ENCODE measurements at places on chromosomes 4 and X.

GRCh38 chr4:119671205-119671604 lies 42.6 kb upstream of the PDE5A start:
- DNase-seq = no peak

DNA sequence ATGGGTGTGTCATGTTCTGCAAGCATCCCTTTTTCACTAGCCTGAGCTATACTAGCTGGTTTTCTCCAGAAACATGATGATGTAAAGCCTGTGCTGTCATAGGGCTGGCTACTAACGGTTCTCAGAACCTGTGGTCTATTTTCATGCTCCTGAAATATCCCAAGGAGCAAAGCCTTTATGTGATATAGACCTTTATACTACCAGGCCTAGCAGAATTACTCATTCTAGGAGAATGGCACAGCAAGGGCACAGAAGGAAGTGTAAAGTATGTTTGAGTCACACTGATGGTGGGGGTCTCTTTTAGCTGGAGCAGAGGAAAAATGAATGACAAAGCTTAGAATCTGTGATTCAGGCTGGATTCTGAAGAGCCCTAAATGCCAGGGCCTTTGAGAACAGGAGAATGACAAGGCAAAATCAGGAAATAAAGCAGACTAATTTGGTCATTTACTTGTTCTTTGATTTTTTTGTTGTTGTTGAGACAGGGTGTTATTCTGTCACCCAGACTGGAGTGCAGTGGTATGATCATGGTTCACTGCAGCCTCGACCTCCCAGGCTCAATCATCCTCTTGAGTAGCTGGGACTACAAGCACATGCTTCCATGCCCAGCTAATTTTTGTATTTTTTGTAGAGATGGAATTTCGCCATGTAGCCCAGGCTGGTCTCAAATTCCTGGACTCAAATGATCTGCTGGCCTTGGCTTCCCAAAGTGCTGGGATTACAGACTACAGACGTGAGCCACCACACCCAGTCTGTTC lies 11.8 kb downstream of the TCEAL1 start:
- no peak for DNase-seq

DNA sequence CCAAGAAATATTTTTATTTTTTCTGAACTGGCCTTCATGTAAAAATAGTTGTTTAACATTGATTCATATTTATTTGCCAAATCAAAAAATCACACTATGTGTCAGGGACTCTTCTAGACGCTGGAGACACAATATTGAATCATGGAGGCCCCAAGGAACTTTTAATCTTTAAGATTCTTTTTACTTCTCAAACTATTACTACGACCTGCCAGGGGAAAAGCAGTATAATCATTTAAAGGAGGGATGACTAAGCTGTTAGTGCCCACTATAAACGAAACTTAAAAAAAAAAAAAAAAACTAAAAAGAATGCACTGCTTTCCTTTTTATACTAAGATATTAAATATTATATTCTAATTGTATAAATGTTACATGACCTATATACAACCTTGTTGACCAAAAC lies 84.7 kb downstream of the PPA2 start:
- no peak for DNase-seq

GRCh38 chr4:123581802-123582201 lies 185.2 kb downstream of the SPRY1 start:
- DNase-seq = no peak

DNA sequence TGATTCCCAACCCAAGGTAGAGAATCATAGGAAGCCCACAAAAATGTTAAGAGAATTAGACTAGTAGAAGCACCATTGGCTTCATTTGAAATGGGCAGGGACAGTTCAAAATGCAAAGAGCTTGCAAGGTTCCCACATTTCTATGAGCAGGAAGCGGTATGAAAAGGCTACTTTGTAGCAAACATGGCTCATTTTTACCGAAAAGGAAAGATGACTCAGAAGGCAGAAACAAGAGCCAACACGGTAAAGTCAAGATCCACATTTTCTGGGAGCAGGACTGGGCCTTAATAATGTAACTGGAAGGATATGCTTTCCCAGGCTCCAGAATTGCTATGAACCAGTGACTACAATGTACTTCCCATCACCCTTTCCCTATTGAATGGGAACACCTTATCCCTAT lies 89.5 kb downstream of the GLRA3 start:
- DNase-seq = no peak

GRCh38 chr4:26135331-26135730 lies 185.5 kb upstream of the RBPJ start:
- DNase-seq = no peak

GRCh38 chrX:6225288-6225910 lies 3.3 kb downstream of the NLGN4X start:
- no peak for DNase-seq

DNA sequence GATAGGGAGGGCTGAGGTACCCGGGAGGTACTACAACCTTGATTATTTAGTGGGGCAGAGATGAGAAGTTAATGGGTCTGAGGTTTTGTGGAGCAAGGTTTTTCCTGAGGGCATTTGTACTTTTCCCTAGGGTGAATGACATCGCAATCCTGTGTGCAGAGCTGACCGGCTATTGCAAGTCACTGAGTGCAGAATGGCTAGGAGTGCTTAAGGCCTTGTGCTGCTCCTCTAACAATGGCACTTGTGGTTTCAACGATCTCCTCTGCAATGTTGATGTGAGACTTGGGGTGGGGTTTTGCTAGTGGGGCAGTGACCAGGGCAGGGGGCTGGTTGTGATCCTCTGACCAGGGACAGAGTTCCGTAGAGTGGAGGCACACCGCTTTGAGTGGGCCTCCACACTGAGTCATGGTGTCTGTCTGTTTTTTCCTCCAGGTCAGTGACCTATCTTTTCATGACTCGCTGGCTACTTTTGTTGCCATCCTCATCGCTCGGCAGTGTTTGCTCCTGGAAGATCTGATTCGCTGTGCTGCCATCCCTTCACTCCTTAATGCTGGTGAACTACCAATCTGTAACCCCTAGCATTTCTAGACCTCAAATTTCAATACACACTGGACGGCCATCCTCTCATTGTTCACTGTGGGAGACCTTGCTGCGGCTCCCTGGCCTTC lies 9.9 kb downstream of the MED12 start:
- no peak for DNase-seq

DNA sequence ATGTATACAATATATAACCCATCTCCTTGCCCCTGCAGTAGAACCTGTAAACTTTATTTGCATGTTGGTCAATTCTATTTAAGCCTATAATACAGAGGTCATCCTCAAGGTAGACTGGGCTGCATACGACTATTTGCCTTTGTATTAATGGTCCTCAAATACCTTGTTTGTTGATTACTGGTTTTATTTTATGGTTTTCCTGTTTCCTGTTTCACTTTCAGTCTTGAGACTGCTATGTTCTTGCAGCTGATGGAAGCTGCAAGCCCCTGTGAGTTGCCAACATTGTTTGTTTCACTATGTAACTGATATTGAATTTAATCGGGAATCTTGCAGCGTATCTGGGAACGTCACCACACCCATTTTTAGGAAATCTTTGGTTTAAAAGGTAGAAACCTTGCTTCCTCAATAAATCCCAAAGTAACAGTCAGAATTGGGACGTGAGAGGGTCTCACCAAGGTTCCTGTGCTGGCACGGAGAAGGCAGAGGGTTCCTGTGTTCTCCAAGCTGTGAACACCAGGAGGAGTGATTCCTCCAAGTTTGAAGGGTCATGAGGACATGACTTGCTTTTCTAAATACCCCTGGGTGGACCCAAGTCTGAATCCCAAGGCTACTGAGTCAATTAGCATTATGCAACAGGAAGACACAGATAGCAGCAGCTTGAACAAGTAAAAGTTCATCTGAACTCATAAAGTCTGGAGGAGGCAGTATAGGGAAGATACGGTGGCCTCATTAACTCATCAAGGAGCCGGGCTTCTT lies 110.6 kb upstream of the PNPLA4 start:
- DNase-seq = no peak

DNA sequence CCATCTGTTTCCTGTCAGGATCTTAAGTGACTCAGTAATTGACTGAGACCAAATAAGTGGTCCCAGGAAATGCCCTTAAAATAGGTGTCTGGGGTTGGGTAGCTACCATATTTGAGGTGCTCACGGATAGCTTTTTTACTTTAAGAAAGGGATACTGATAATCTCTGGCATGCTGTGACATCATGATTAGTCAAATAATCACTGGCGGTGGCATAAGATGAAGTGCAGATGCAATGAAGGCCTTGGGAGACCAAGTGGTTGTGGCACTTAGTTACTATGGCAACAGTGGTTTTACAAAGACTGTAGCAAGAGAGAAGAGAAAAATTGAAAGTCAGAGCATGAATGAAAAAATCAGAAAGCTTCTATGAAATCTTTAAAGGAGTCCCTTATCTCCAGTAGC lies 114.5 kb upstream of the SLIT2 start:
- DNase-seq = no peak

DNA sequence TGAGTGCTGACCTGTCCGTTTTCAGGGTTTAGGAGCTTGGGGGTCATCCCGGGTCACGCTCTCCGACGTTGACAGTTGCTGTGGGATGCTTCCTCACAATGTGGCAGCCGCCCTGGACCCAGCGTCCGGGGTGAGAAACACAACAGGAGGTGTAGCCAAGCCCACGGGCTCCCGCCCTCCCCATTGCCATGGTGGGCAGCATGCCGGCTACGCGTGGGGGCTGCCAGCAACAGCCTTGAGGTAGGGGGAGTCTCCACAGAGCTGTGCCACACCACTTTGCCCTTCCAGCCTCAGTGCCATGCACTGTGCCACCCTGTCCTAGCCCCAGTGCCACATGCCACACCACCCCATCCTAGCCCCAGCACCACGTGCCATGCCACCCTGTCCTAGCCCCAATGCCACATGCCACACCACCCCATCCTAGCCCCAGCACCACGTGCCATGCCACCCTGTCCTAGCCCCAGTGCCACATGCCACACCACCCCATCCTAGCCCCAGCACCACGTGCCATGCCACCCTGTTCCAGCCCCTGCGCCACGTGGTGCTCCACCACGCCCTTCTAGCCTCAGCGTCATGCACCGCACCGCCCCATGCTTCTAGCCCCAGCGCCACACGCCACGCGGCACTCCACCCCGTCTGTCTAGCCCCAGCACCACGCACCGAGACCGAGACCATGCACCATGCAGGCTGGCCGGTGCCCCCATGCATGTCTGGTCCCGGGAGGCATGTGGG lies 8.5 kb upstream of the HGFAC start:
- no peak for DNase-seq

DNA sequence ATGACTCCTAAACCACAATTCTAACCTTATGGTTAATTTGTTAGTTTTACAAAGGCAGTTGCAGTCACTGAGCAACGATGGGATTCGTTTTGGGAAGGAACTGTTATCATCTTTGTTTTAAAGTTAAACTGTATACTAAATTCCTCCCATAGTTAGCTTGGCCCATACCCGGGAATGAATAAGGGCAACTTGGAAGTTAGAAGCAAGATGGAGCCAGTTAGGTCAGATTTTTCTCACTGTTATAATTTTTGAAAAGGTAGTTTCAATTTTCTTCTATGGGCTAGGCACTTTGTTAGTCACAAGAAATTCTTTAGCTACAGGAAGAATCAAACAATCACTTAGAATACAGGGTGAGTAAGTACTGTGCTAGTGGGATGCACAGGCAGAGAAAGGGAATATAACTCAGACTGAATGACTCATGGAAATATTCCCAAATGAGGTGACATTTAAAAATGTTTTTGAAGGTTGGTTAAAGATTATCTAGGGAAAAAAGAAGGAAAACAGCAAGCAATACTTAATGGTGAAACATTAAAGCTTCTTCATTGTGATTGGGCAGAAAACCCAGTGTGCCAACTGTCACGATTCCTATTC lies 153.6 kb downstream of the MAGEB17 start:
- no peak for DNase-seq

DNA sequence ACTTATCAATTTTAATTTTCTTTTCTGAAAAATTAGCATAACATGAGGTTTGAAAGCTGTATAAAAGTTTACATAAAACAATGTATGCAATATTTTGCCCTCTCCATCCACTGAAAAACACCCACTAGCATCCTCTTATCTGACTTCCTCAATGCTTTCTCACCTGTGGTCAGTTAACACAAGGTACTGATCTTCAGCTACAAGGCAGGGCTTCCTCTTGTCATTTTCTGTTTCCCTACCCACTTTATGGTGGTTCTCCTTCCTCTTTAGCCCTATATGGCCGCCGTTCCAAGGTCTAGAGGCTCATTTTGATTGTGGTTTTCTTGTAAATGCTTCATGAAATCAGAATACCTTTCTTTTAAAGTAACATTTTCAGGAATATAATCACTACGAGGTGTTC lies 618.6 kb upstream of the CPEB2 start:
- no peak for DNase-seq

DNA sequence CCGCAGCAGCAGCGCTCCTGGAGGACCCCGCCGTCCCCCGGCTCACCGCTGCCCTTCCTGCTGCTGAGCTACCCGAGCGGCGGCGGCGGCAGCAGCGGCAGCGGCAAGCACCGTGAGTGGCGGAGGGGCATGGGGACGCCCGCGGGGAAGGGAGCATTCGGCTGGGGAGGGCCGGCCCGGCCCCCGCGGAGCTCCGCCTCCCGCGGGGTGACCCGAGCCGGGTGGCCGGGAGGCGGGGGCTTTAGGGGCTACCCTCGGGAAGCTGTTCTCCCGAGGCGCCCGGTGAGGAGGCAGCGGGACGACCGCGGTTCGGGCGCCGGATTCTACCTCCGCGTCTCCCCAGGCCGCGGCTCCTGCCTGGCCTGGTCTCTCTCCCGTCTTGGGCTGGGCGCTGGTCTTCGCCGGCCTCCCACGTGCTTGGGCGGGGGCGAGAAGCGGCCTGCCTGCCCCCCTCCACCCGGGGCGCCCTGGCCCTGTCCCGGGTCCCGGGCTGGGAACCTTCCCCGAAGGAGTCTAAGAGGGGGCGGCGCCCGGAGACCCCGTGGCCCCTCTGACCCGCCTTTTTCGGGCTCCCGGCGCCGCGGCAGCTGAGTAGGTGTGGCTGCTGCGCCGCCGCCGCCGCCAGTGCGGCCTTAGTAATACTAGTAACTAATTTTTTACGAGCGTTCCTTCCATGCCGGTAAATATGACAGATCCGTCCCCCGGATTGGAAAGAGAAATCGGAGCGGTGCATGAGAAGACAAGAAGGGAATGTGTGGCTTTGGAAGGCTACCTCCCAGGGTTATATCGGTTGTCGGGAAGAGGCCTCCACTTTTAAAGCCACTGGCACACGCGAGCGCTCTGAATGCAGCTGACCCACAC lies 16.4 kb upstream of the RUFY3 start:
- peak; percentile 48 for DNase-seq

DNA sequence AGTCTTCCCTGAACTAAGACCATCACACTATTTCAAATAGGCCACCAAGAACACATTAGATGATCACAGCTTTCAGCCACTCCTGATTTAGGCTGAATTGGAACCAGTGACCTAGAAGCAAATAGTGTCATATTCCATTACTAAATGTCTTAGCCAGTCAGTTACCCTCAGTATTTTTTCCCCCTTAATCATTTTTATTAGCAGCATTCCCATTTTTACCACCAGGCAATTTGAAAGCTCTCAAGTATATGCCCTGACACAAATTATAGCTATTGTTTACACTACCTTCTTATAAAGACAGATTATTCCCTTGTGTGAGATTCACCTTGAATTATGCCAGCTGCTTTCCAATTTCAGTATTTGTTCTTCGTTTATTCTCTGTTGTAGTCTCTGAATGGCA lies 1146.9 kb downstream of the PDHA2 start:
- no peak for DNase-seq
